Type B pancreatic cell (in vitro differentiated cells): ENCODE measurements at places on chromosomes 2 and 18.

- no peak for DNase-seq
These were observed 27.1 kb downstream of the HS1BP3 start for GRCh38 chr2:20623741-20624155.

- DNase-seq: no peak
These were observed 913 bp downstream of the RNF152 start for GRCh38 chr18:61891894-61892293.

DNA sequence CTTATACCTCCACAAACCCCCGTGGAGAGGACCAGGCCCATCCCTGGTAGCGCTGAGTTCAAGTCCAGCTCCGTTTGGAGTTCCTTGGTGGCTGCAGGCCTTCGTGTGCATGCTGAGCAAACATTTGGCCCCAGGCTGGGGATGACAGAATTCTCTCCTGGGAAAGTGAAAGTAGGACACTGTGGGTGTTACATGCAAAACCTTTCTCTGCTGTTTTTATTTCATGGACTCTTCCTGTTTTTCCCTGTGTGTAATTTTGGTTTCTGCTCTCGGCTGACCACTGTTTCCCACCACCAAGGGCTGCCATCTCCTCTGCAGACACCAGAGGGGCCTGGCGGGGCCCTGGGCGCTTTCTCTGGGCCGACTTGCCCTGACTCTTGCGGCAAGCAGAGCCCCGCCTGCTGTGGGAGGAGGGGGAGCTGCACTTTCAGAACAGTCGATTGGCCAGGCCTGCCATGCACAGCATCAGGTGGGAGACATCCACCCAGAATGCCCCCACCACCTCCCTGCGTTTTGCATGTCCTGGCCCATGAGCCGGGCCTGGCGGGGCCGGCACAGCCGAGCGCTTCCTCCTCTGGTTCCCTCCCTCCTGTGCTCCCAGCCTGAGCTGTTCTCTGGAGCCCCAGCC is 102.4 kb downstream of the CABLES1 start:
- no peak for DNase-seq

DNA sequence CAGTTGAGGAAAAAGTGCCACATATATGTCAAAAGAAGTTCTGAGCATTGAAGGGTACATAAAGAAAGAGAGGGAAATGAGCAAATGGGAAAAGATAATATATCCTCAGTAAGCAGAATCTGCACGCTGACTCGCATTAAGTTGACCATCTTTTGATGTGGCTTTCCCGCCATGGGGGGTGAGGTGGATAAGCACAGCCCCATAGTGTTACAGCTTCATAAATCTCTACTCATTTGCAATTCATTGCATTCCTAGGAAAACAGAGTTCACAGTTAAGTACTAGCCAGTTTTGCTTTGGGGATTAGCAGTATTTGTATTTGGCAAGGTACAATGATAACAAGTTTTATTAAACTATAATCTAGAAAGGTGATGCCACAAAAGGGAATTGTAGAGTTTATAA is 814.2 kb downstream of the LRP1B start:
- no peak for DNase-seq

DNA sequence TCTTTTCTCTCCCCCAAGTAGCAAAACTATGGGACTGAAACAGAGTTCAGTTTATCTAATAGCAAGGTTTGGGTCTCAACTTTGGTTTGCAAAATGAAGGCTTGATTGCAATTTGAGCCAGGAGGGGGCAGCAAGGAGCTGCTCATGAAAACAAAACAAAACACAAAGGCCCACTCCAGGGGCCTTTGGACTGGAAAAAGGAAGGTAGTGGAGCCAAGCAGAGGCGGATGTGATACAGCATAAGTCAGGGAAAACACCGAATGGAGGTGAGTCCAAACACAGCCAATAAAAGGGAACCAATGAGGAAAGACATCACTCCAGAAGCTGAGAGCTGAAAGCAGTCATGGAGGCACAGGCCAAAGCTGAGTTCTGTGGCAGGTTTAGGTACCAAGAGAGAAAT is 799.7 kb upstream of the ACVR2A start:
- no peak for DNase-seq

GRCh38 chr2:233061591-233062450 is 1.7 kb downstream of the INPP5D start:
- no peak for DNase-seq

DNA sequence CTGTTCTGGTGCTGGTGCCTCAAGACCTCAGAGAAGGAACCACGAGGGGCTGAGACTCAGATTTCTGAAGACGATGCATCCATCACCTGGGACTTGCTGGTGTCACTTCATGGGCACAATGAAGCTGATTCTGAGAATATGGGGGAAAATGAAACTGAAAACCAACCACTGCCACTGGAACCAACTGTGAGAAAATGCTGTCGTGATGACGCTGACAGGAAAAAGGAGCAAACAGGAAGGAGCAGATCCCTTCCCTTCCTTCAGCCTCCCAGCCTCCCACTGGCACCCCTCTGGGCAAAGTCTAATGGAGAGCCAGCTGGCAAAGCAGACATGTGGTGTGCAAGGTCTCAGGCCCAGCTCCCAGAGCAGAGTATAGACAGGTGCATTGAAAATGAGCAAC is 109.7 kb downstream of the FOXI3 start:
- no peak for DNase-seq

DNA sequence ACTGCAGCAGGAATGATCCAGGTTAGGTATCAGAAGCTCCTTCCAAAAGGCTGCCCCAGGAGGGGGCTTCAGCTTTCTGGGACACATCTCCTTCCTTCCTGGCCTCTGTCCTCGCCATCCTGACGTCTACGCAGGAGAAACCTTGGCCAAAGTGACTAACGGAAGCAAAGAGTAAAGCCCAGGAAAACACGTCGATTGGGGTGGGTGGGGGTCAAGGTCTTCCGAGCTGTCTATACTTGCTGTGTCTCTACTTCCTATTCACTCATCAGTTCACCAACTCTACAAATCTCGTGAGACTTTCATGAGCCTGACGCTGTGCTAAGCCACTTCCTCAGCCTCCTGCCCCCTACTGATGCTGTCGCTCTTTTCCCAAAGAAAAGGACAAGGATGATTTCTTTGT is 212.6 kb downstream of the TNS1 start:
- no peak for DNase-seq
